ENCODE measurements at places on chromosomes 16 and 17.

GRCh38 chr16:10981697-10982216, 37.4 kb downstream of the CLEC16A start:
- peaks cover 65% of the 10 kb centered on the region for H3K4me1 ChIP-seq
- H3K27ac ChIP-seq: no peak overlapping the region
- no peak overlapping the region for H3K4me3 ChIP-seq

GRCh38 chr16:84320511-84320910, 25.8 kb downstream of the WFDC1 start:
- peaks cover 28% of the 10 kb centered on the region for H3K27me3 ChIP-seq
- H3K4me1 ChIP-seq: no peaks in the 10 kb centered on the region
- no peak overlapping the region for H3K27ac ChIP-seq
- DNase-seq: no peak

- no peaks in the 10 kb centered on the region for H3K4me1 ChIP-seq
- no peak overlapping the region for H3K4me3 ChIP-seq
- H3K27me3 ChIP-seq: peaks cover 4% of the 10 kb centered on the region
- no peak overlapping the region for H3K27ac ChIP-seq
- no peak for DNase-seq
- H3K36me3 ChIP-seq: no peaks in the 10 kb centered on the region
Measured at GRCh38 chr17:69560987-69561441, 146.5 kb downstream of the MAP2K6 start.

GRCh38 chr16:28572696-28573510, 19.2 kb downstream of the SGF29 start:
- peak overlapping the region; percentile 31 for H3K4me3 ChIP-seq
- peak overlapping the region; percentile 96 for H3K27ac ChIP-seq
- H3K36me3 ChIP-seq: peaks cover 24% of the 10 kb centered on the region
- no peaks in the 10 kb centered on the region for H3K27me3 ChIP-seq
- H3K4me1 ChIP-seq: peaks cover 42% of the 10 kb centered on the region
- peak; percentile 54 for DNase-seq

- H3K27me3 ChIP-seq: peaks cover 3% of the 10 kb centered on the region
- H3K4me3 ChIP-seq: peak overlapping the region; percentile 81
- H3K4me1 ChIP-seq: peaks cover 44% of the 10 kb centered on the region
- H3K27ac ChIP-seq: peak overlapping the region; percentile 82
- peak; percentile 30 for DNase-seq
- peaks cover 40% of the 10 kb centered on the region for H3K36me3 ChIP-seq
Measured at GRCh38 chr17:78184868-78185267, 2.0 kb downstream of the TK1 start.

GRCh38 chr17:79023180-79023705, 726 bp upstream of the C1QTNF1 start:
- peak overlapping the region; percentile 86 for H3K4me3 ChIP-seq
- DNase-seq: no peak
- H3K36me3 ChIP-seq: no peaks in the 10 kb centered on the region
- H3K27ac ChIP-seq: no peak overlapping the region
- peaks cover 44% of the 10 kb centered on the region for H3K4me1 ChIP-seq

DNA sequence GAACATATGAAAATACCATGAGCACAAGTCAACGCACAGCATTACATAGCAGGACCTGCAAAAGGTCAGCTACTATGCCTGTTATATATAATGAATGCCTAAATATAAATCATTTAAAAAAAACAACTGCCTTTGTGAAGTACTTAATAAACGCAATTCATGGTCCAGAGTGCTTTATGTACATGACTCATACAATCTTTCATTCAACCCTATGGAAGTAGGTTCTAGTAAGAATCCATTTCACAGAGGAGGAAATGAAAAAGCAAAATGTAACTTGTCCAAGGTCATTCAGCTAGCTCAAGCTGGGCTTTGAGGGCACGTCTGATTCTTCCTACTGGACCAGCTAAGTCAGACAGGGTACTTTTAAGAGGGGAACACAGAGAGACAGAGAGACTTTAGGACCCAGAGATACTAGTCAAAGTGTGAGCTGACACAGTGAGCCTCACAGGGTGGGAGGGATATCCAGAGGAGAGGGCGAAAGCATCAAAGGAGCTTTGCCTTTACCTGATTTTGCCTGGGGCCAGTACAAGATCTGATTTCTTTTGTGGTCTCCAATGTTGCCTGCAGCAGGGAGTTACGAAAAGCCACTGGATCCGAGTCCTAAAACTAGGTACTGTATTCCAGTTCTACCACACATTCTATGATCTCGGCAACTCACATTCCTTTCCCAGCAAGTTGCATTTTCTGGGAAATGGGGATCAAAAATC, 83.4 kb upstream of the ZFHX3 start:
- no peak overlapping the region for H3K27ac ChIP-seq
- H3K36me3 ChIP-seq: no peaks in the 10 kb centered on the region
- no peak for DNase-seq
- no peak overlapping the region for H3K4me3 ChIP-seq
- peaks cover 12% of the 10 kb centered on the region for H3K27me3 ChIP-seq

GRCh38 chr16:75312875-75313274, 61.5 kb upstream of the BCAR1 start:
- H3K27ac ChIP-seq: peak overlapping the region; percentile 67
- no peak for DNase-seq
- H3K36me3 ChIP-seq: peaks cover 40% of the 10 kb centered on the region
- no peak overlapping the region for H3K4me3 ChIP-seq

DNA sequence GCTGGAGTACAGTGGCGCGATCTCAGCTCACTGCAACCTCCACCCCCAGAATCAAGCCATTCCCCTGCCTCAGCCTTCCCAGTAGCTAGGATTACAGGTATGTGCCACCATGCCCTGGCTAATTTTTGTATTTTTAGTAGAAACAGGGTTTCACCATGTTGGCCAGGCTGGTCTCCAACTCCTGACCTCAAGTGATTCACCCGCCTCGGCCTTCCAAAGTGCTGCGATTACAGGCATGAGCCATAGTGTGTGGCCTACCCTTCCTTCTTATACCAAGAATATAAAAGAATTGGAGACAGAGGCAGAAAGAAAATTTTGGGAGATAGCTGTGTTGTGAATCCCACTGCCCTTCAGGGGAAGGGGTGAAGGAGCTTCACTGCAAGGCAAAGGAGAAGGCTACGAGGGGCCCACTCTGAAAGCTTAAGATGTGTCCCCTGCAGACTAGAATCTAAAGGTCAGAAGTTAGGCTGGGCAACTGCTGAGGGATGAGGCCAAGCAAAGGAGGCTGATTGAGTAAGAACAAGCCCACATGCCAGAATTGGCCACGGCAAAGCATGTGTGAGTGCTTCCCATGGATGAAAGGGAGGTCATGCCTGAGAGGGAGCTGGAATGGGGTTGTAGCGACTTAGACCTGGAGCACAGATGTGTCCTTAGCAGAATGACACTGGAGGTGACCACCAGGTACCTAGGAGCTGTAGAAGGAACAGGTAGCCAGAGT, 8.4 kb upstream of the CRYBA1 start:
- H3K27me3 ChIP-seq: peaks cover 3% of the 10 kb centered on the region
- H3K27ac ChIP-seq: peak overlapping the region; percentile 66
- H3K36me3 ChIP-seq: no peaks in the 10 kb centered on the region
- H3K4me3 ChIP-seq: no peak overlapping the region

GRCh38 chr17:52673791-52674190, 515.3 kb upstream of the CA10 start:
- H3K27ac ChIP-seq: no peak overlapping the region
- no peaks in the 10 kb centered on the region for H3K27me3 ChIP-seq
- no peak for DNase-seq
- H3K4me3 ChIP-seq: no peak overlapping the region
- H3K36me3 ChIP-seq: peaks cover 2% of the 10 kb centered on the region
- no peaks in the 10 kb centered on the region for H3K4me1 ChIP-seq

GRCh38 chr17:29613856-29614255, 8.9 kb downstream of the CORO6 start:
- no peak overlapping the region for H3K27ac ChIP-seq
- H3K36me3 ChIP-seq: no peaks in the 10 kb centered on the region
- DNase-seq: no peak
- H3K4me1 ChIP-seq: peaks cover 40% of the 10 kb centered on the region
- H3K4me3 ChIP-seq: peak overlapping the region; percentile 52

GRCh38 chr17:74424657-74425056, 7.2 kb upstream of the GPRC5C start:
- H3K27ac ChIP-seq: no peak overlapping the region
- no peak for DNase-seq
- H3K36me3 ChIP-seq: peaks cover 11% of the 10 kb centered on the region
- H3K4me1 ChIP-seq: peaks cover 58% of the 10 kb centered on the region
- H3K4me3 ChIP-seq: no peak overlapping the region
- H3K27me3 ChIP-seq: no peaks in the 10 kb centered on the region

DNA sequence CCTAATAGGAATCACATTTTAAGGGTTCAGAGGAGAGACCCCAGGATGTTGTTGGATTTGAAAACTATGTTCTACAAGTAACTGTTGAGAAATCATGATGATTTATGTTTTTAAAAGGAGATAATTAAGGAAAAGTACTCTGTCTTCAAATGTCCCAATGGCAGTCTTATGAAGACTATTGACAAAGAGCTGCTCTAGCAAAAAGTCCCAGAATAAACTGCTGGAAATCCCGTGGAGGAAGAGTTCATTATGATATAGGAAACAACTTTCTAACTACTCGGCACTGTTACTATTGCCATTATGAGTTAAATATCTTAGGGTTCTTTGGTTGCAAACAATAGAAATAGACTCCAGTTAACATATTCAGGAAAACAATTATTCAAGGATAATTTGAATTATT, 65.6 kb upstream of the GAS7 start:
- no peak for DNase-seq
- no peak overlapping the region for H3K27ac ChIP-seq
- no peaks in the 10 kb centered on the region for H3K36me3 ChIP-seq
- H3K4me1 ChIP-seq: no peaks in the 10 kb centered on the region
- peaks cover 19% of the 10 kb centered on the region for H3K27me3 ChIP-seq

GRCh38 chr17:34613064-34614019, 34.0 kb downstream of the TMEM132E start:
- DNase-seq: peak; percentile 37
- H3K4me1 ChIP-seq: peaks cover 63% of the 10 kb centered on the region
- H3K4me3 ChIP-seq: no peak overlapping the region
- no peak overlapping the region for H3K27ac ChIP-seq
- H3K27me3 ChIP-seq: peaks cover 85% of the 10 kb centered on the region

Data from nephron progenitor cell (in vitro differentiated cells).